ENCODE measurements at places on chromosomes 1 and 21.

GRCh38 chr21:20631633-20632032 lies 366.6 kb upstream of the NCAM2 start:
- DNase-seq: no peak

DNA sequence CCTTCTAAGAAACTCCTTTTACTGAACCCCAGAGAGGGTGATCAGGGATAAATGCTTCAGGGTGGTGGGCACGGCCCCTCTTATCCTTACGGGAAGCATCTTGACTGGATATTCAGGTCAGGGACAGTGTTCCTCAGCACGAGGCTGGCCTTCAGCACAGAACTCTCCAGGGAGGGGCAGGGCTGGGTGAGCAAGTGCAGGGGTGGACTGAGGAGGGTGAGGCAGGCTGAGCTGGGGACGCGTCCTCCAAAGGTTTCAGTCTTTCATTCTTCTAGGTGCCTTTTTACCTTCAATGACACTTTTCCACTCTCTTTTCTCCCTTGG lies 52.3 kb downstream of the RASSF5 start:
- no peak for DNase-seq

- DNase-seq: no peak
Measured at GRCh38 chr1:199855580-199855979, 171.9 kb upstream of the NR5A2 start.

DNA sequence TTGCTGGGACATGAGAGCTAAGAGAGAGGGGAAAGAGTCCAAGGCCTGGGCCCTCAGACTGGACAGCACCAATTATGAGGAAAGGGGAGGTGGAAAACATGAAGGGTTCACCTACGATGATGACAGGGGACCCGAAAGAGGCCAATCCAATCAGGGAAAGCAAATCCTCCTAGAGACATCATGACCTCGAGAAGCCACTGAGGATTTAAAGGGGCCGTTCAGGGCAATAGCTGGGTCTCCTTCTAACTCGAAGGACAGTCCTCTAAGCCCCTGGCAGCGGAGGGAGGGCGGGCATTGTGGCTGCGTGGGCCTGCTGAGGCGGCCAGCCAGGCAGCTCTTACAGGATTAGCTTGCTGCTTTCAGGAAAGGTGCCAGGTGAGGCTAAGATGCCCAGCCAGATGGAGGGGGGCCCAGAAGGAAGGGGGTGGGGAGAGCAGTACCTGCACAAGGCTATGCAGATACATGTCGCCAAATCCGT lies 7.4 kb downstream of the MEF2D start:
- no peak for DNase-seq

DNA sequence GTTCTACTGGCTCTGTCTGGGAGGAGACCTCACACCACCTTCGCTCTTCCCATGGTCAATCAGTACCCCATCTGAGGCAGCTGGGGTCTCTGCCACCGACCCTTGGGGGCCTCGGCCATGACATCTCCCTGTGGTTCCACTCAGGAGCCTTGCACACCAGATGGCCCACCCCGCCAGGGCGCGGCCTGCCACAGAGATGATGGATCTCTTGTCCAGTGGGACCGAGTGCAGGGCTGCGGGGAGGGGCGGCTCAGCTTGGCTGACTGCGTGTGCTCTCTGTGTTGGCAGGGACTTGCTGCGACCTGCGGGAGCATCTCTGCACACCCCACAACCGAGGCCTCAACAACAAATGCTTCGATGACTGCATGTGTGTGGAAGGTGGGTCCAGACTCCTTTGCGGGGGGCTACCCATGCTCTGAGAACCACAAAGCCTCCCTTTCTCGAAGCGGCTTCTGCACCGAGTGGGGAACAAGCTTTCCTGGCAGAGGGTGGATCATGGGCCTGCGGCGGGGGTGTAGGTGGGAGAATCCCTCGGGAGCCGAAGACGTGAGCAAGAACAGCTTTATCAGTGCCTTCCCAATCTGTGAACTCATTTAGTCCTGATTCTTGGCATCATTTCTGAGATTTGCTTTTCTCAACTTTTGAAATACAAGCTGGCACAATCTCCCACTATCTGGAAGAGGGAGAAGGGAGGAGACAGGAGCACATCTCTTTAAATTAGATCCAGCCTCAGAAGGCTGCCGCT lies 20.9 kb upstream of the AGTRAP start:
- no peak for DNase-seq

GRCh38 chr21:44054710-44055109 lies 42.6 kb downstream of the TRAPPC10 start:
- no peak for DNase-seq

DNA sequence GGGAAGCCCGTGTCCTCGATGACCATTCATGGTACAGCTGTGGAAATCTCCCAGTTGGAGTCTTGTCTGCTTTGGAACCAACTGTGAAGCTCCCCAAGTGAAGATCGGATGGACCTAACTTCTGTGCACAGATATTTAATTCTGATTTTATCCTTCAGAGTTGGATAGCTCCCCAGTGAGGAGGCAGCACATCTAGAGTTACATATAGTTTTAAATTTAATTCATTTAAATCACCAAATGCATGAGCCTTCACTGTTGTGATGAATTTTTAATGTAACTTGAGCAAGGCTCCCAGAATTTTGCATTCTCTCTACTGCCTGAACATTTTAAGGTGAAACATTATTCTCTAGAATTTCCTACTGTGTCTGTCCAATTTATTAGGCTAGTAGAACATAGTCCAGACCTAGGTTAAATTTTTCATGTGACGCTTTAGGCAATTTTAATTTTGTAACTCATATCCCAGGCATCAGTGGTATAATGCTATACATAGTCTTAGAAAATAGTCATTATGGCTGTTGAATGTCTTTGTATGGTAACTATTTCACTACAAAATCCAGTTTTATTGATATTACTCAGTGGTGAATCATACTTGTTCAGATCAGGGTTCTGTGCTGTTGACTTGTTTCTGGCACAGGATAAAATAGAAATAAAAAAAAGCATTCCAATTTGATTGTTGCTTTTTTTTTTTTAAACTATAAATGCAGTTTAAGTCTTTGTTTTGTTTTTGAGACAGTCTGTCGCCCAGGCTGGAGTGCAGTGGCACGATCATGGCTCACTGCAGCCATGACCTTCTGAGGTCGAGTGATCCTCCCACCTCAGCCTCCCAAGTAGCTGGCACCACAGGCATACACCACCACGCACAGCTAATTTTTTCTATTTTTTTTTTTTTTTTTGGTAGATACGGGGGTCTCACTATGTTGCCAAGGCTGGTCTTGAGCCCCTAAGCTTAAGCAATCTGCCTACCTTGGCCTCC lies 66.9 kb downstream of the PRDM2 start:
- DNase-seq: no peak

DNA sequence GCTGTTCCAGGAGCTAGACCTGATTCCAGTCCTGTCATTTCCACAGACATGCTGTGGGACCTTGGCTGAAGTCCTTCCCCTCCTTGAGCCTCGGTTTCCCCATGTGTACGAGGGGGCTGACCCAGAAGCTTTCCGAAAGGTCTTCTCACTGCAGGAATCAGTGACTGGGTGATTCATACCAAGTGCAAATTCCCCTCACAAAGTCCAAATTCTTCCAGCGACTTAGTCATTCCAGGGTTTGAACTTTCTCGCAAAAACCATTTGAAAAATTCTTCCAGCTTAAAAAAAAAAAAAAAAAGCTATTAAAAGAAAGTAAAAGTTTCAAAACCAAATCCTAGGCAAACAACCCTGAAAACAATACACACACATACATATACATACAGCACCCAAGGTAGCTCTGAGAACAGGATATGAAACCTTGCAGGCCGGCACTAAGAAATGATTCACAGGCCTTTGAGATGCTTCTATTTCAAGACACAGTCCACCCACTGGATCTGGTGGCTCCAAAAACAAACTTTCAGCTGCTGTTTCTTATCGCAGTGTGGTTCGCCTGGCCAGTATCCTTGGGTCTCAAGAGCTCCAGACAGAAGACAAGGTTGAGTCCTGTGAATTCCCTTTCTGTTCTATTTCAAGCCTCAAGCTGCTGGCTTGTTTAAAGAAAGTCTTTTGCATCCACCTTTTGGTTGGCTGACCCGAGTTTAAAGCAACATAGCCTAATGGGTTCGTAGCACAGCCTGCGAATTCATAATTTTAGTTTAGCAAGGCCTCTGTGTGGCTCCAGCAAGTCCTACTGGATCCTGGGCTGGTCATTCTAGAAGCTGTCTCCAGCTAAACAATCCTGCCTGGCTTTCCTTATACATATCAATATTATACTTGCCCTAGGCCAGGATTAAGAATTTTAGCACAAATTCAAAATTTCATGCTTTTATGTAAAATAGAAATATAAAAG lies 18.0 kb upstream of the ID3 start:
- DNase-seq: no peak

DNA sequence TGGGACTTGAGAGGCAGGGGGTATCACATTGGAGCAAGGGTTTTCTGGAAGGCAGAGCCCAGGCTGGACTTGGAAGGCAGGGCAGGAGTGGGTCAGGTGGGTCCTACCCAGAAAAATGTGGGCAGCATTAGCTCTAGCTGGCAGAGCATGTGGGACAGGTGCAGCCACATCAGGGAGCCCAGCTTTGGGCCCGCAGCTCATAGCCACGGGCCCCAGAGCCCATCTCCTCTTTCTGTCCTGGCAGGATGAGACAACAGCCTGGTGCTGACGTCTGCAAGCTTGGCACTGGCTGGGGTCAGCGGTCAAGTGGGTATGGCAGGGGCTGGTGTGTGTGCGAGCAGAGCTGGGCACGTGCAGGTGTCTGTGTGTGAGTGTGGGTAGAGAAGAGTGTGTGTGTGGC lies 154.7 kb downstream of the GRIK3 start:
- no peak for DNase-seq

DNA sequence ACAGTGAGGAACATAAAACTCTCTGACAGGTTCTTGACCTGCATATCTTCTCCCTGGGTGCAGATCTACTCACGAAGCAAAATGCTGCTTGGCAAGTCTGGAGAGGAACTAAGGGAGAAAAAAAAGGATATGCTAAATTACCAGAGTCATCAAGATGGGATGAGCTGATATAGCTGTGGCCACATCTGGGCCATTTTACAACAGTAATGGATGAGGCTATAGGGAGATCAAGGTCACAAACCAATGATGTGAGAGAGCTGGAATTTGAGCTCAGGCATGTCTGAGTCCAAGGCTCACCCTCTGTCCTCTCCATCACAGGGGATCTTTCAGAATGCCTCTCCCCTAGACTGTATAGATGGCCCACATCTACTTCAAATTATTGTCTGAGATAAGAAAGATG lies 26.2 kb downstream of the ZMYND12 start:
- no peak for DNase-seq

DNA sequence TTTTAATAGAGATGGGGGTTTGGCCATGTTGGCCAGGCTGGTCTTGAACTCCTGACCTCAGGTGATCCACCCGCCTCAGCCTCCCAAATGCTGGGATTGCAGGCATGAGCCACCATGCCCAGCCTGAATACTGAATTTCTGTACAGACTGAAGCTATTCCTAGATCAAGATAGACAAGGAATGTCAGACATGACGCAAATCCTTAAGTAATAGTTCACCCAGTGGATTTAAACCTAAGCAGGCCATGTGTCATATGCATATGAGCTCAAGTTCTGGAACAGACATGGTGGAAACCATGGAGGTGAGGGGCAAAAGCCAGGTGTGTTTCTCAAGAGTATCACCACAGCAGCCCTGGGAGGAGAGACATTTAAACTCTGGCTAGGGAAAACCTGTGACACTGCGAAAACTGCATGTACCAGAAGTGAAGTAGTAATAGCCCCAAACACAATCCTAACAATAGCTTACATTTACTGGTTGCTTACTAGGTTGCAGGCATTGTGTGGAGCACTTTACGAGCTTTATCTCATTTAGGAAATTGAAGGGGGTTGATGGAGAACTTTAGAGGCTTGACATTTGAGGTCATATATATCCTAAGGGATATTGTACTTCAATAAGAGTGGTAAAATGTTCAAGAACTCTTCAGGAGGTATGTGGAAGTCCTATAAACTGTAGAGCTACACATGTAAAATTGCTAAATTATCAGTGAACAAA lies 31.7 kb upstream of the MAN1A2 start:
- no peak for DNase-seq

- DNase-seq: no peak
Measured at GRCh38 chr1:91651243-91651642, 150.6 kb downstream of the CDC7 start.

- DNase-seq: no peak
Measured at GRCh38 chr1:100322436-100323211, 29.7 kb upstream of the CDC14A start.

- peak; percentile 81 for DNase-seq
Measured at GRCh38 chr1:35715568-35716002, 3.1 kb downstream of the C1orf216 start.

DNA sequence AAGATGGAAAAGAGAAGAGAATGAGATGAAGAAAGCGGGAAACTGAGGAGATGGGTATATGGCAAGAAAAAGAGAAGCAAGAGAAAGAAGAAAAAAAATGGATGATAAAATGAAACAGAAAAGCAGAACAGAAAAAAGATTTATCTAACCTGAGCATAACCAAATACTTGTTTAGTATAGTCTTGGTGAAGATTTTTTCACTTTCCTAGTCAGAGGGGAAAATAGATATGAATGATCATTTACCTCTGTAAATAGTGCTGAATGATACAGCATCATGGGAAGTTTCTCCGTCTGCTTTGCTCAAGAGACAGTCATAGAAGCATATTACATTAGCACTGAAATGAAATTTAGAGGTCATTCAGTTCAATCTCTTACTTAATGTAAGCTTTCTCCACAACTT lies 36.1 kb upstream of the PLPPR4 start:
- no peak for DNase-seq

- DNase-seq: no peak
Measured at GRCh38 chr1:6495041-6495441, 3.6 kb upstream of the PLEKHG5 start.

GRCh38 chr1:51899022-51899421 lies 20.5 kb upstream of the NRDC start:
- no peak for DNase-seq

DNA sequence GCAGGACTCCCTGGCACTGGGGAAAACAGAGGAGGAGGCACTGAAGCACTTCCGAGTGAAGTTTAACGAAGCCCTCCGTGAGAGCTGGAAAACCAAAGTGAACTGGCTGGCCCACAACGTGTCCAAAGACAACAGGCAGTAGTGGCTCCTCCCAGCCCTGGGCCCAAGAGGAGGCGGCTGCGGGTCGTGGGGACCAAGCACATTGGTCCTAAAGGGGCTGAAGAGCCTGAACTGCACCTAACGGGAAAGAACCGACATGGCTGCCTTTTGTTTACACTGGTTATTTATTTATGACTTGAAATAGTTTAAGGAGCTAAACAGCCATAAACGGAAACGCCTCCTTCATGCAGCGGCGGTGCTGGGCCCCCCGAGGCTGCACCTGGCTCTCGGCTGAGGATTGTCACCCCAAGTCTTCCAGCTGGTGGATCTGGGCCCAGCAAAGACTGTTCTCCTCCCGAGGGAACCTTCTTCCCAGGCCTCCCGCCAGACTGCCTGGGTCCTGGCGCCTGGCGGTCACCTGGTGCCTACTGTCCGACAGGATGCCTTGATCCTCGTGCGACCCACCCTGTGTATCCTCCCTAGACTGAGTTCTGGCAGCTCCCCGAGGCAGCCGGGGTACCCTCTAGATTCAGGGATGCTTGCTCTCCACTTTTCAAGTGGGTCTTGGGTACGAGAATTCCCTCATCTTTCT lies 75.5 kb downstream of the PIK3CD start:
- no peak for DNase-seq

DNA sequence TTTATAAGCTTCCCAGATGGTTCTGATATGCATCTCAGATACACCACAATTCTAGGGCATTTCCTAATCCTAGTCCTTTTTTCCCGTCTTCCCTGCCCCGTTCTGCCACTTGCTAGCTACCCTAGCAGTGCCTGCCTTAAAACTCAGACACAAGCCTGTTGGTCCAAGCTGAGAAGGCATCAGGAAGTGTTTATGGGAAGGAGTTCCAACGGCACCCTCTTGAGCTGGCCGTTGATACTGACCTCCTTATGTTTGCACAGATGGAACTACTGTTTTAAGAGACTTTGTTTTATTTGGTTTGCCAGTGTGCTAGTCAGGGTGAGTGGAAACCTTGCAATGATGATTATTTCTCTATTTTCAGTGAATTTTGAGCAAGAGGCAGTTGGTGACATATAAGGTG lies 67.2 kb downstream of the UCK2 start:
- DNase-seq: no peak

Data from hematopoietic multipotent progenitor cell treated with erythropoietin and hydrocortisone succinate and interleukin-3 and kit ligand, for 15 days (in vitro differentiated cells).